ENCODE measurements at places on chromosomes 3 and 15.
A peak's percentile ranks its signal among the peaks of the same experiment; 100 is the strongest.

GRCh38 chr3:37443363-37444035 lies 269.1 kb upstream of the LRRFIP2 start:
- DNase-seq = no peak
- no peaks in the 10 kb centered on the region for H3K27me3 ChIP-seq
- H3K4me1 ChIP-seq = no peaks in the 10 kb centered on the region

DNA sequence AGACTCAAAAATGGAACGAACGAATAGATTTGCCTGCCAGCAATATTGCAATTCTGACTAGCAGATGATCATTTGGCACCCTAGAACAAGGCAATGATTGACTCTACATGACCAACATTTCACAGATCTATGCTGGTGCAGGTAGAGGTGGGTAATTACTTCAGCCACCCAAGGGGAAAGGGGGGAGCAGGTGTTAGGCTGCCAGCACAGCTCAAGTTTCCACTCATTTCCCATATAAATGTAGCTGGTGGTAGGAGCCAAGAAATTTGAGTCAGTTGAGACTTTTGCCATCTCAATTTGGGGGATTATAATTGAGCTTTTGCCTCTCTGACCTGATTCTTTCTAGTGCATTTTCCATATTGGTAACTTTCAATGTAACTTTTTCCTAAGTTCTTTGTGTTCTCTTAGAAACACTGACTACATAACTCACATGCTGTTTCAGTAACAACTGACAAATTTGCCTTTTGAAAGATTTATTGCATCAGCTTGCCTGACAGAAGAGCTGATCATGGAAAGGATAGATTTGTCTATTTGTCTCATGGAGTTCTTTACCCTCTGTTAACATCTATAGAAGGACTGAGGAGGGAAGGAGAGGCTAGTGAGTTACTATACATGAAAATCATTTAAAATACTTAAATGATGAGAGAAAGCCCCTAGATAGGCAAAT lies 902.5 kb downstream of the ZPLD1 start:
- no peaks in the 10 kb centered on the region for H3K4me1 ChIP-seq
- H3K36me3 ChIP-seq = no peaks in the 10 kb centered on the region
- no peak overlapping the region for H3K4me3 ChIP-seq
- H3K27me3 ChIP-seq = no peaks in the 10 kb centered on the region
- DNase-seq = no peak
- no peak overlapping the region for H3K27ac ChIP-seq

GRCh38 chr3:125150525-125151441 lies 61.8 kb downstream of the SLC12A8 start:
- H3K36me3 ChIP-seq = no peaks in the 10 kb centered on the region
- H3K4me3 ChIP-seq = no peak overlapping the region
- no peak overlapping the region for H3K27ac ChIP-seq
- peaks cover 17% of the 10 kb centered on the region for H3K4me1 ChIP-seq

DNA sequence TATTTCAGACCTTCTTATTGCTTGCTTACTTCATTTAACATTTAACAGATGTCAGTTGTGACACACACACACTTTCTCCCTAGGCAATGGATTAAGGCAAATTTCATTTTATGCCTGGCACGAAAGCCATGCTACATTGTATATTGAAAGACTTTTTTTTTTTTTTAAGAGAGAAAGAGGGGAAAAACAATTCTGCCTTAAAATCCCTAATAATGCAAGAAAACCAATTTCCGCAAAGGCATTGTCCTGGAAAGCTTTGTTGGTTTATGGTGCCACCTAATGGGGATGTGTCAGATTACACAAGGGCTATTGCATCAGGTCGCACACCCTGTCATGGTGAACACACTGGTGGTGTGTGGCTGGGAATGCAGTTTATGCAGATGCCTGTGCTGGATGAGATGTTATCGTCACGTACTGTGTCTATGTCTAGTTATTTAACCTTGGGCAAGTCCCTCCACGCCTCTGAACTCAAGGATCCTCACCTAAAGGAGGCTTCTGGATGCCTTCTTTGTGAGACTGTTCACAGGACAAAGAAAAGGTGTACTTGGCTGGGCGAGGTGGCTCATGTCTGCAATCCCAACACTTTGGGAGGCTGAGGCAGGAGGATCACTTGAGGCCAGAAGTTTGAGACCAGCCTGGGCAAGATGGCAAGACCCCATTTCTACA lies 37.3 kb upstream of the RFTN1 start:
- H3K4me3 ChIP-seq = peak overlapping the region; percentile 4
- no peak overlapping the region for H3K27ac ChIP-seq
- peak; percentile 1 for DNase-seq
- no peaks in the 10 kb centered on the region for H3K4me1 ChIP-seq
- no peaks in the 10 kb centered on the region for H3K27me3 ChIP-seq

DNA sequence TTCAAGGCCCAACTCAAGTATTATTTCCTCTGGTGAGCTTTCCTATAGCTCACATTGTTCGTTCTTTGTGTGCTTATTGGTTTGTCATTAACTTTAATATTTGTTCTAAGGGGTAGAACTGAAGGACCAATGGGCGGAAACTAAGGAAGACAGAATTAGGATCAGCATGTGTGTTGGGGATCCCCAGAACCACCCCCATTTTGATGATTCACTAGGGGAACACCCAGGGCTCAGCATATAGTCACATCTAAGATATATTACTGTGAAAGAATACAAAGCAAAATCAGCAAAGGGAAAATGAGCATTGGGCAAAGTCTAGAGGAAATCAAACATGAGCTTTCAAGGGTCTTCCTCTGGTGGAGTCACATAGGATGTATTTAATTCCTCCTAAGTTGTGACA lies 76.9 kb downstream of the TIMP4 start:
- H3K36me3 ChIP-seq = no peaks in the 10 kb centered on the region
- no peak for DNase-seq
- H3K4me3 ChIP-seq = no peak overlapping the region
- H3K27ac ChIP-seq = no peak overlapping the region
- H3K27me3 ChIP-seq = no peaks in the 10 kb centered on the region
- no peaks in the 10 kb centered on the region for H3K4me1 ChIP-seq

DNA sequence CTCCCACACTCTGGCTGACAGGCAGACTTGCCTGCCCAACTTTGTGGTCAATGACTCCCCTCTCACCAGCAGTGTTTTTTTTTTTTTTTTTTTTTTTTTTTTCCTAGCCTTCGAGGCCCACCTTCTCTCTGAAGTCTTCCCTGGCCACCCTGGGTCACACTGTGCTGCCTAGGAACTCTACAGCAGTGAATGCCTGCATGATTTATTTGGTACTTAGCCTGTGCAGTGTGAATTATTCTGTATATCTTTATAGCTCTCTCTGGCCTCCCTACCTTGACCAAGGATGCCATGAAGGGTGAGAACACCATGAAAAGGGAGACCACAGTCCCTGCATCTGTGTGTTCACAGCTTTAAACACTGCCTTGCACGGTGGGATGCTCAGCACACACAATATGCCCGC lies 141.6 kb downstream of the CLSTN2 start:
- no peaks in the 10 kb centered on the region for H3K27me3 ChIP-seq
- H3K4me1 ChIP-seq = no peaks in the 10 kb centered on the region
- H3K27ac ChIP-seq = no peak overlapping the region
- H3K4me3 ChIP-seq = no peak overlapping the region
- DNase-seq = no peak

DNA sequence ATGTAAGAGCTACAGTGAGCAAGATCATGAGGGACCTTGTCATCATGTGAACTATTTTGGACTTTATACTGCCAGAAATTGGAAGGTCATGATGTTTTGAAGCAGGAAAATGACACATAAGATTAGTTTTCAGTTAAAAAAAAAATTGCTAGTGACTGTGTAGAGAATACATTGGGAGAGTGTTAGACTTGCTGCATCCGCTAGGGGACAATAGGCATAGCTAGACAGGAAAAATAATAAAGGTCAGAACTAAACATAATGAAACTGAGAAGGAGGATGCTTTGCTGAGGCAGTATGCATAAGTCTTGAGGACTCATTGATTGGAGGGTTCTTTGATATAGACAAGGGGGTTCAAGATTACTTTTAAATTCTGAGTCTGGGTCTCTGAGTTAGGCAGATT lies 275.8 kb upstream of the KCNH8 start:
- H3K27me3 ChIP-seq = no peaks in the 10 kb centered on the region
- H3K27ac ChIP-seq = no peak overlapping the region
- no peak overlapping the region for H3K4me3 ChIP-seq
- peaks cover 8% of the 10 kb centered on the region for H3K4me1 ChIP-seq
- no peak for DNase-seq

DNA sequence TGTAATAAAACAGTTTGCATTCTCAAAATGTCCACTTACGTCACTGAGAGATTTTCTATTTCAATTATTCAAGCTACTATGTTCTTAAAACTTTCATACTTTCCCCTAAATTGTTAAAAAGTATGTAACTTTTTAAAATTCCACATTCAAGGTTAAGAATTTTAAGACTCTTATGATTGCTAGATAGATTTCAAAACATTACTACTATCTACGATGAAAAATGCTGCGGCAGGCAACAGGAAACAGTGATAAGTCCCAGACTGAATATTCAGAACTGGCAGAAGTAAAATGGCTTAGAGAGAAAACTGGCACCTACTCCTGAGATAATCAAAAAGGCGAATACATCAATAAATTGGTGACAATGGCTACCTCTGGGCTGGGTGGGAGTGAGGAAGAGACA lies 16.2 kb downstream of the ATP13A3 start:
- H3K27me3 ChIP-seq = no peaks in the 10 kb centered on the region
- no peak overlapping the region for H3K4me3 ChIP-seq
- no peaks in the 10 kb centered on the region for H3K4me1 ChIP-seq
- no peak overlapping the region for H3K27ac ChIP-seq
- no peaks in the 10 kb centered on the region for H3K36me3 ChIP-seq

- H3K27ac ChIP-seq = no peak overlapping the region
- no peaks in the 10 kb centered on the region for H3K4me1 ChIP-seq
- no peak for DNase-seq
- H3K27me3 ChIP-seq = no peaks in the 10 kb centered on the region
These were observed 250.9 kb upstream of the SEMA6D start for GRCh38 chr15:47466357-47466756.

DNA sequence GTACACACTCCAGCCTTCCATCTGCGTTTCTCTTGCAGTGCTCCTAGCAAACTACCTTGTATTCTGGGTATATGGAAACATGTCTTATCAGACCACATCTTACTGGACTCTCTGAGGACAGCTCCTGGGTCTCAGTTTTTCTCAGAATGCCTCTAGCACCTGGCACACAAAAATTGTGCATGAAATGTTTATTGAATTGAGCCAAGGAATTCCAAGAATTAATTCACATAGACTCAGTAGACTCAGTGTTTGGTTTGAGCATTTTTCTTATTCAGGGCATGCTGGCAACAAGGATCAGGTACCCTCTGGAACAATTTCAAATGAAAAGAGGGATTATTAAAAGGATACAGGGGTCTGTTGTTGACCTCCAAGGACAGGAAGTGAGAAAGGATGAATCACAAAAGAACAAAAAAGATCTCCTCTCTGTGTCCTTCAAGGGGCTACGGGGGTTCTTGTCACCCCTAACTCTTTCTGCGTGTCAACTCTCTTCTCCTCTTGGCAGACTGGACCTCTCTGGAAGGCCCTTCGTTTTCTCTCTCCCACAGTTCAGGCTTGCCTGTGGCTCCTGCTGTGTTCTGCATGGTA lies 270.0 kb upstream of the HES1 start:
- H3K4me1 ChIP-seq = peaks cover 20% of the 10 kb centered on the region
- no peaks in the 10 kb centered on the region for H3K36me3 ChIP-seq
- H3K4me3 ChIP-seq = no peak overlapping the region
- H3K27me3 ChIP-seq = peaks cover 19% of the 10 kb centered on the region
- H3K27ac ChIP-seq = no peak overlapping the region
- DNase-seq = no peak

DNA sequence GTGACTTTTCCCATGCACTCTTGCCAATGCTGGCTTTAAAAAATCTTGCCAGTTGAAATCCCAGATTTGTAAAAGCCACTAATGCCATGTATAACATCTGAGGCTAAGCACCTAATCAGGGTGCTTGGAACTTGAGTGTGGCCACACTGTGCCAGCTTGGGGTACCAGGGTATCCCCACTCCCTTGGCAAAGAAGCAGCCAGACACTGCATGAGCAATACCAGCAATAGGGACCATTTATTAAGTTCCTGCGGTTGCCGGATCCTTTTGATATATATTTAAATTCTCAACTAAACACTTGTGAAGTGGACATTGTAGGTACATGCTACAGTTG lies 2.2 kb upstream of the RHCG start:
- peaks cover 6% of the 10 kb centered on the region for H3K36me3 ChIP-seq
- H3K27me3 ChIP-seq = no peaks in the 10 kb centered on the region
- no peak overlapping the region for H3K4me3 ChIP-seq
- peak overlapping the region; percentile 87 for H3K27ac ChIP-seq

GRCh38 chr15:78131295-78132061 lies at the start of gene CIB2:
Gene CIB2, minus strand, starts transcription at chr15:78131445. Its CDS starts 230 bp downstream, at chr15:78131215.
- H3K27ac ChIP-seq = peak within 1 kb of the TSS; percentile 87
- no peak for DNase-seq
- H3K4me3 ChIP-seq = peak within 1 kb of the TSS; percentile 71
- H3K36me3 ChIP-seq = no peaks in the 10 kb centered on the region

GRCh38 chr3:66348704-66349103 lies 127.9 kb downstream of the SLC25A26 start:
- no peaks in the 10 kb centered on the region for H3K4me1 ChIP-seq
- H3K27me3 ChIP-seq = no peaks in the 10 kb centered on the region
- H3K27ac ChIP-seq = no peak overlapping the region
- H3K36me3 ChIP-seq = no peaks in the 10 kb centered on the region
- no peak for DNase-seq

DNA sequence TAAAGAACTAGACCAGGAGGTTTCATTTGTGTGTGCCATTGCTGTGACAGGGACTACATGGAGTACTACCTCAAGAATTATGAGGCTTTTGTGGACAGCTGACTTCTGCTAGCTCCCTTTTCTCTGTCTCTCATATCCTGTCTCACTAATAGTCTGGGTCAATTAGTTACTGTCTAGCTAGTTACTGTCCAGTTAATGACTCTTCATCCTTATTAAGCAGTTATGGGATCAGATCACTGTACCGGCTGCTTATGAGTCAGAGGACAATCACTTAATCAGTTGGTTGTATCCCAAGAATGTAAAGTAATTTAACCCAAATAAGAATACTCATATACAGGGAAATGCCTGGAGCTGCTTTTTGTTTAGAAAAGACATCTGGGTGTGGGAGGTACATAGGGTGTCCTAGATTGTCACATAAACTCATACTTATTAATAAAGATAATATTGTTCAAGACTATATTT lies 158.0 kb downstream of the CDIN1 start:
- no peaks in the 10 kb centered on the region for H3K4me1 ChIP-seq
- no peak overlapping the region for H3K27ac ChIP-seq
- no peak for DNase-seq
- H3K4me3 ChIP-seq = no peak overlapping the region
- no peaks in the 10 kb centered on the region for H3K36me3 ChIP-seq

- H3K27ac ChIP-seq = no peak overlapping the region
- H3K36me3 ChIP-seq = no peaks in the 10 kb centered on the region
- no peak overlapping the region for H3K4me3 ChIP-seq
- peaks cover 36% of the 10 kb centered on the region for H3K4me1 ChIP-seq
- no peak for DNase-seq
These were observed 474.5 kb downstream of the RBMS3 start for GRCh38 chr3:29755416-29755815.
